Kidney tubule cell (primary cell): ENCODE measurements at places on chromosomes 2 and 18.

- no peak for DNase-seq
These were observed 7.5 kb downstream of the LCLAT1 start for GRCh38 chr2:30454571-30454970.

DNA sequence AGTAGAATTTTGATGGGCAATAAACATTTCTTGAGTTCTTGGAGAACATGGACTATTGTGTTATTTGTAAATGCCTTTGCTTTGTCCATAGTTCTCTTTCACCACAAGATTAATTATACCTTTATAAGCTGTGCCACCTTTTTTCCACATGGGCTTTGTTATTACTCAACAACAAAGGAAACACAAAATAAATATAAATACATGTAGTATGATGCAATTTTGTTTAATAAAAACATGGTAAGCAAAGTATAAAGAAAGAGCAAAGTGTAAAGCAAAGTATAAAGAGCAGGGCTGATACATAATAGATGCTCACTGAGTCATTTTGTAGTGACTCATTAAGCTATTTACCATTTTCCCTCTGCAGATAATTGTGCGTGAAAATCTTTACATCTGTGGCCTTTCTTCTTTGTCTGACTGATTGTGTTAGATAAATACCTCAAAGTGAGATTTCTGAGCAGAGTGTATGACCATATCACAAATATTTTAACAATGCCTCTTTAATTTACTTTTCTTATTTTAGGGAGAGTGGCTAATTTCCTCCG lies 80.9 kb downstream of the CERS6 start:
- peak; percentile 11 for DNase-seq

DNA sequence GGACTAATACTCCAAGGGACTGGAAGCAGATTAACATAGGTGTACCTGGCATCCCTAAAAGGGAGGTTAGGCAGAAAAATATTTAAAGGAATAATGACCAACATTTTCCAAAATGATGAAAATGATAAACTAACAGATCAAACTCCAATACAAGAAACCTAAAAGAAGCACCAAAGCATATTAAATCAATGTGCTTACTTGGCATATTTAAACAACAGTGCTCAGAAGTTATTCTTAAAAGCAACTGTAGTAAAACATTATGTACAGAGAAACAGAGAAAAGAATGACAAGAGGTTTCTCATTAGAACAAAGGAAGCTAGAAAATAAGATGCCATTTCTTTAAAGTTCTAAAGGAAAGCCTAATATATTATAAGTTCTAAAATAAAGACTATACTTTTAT lies 947.3 kb upstream of the TMEFF2 start:
- no peak for DNase-seq

- DNase-seq: peak; percentile 75
These were observed 22.0 kb downstream of the MARCHF4 start for GRCh38 chr2:216350214-216350791.

DNA sequence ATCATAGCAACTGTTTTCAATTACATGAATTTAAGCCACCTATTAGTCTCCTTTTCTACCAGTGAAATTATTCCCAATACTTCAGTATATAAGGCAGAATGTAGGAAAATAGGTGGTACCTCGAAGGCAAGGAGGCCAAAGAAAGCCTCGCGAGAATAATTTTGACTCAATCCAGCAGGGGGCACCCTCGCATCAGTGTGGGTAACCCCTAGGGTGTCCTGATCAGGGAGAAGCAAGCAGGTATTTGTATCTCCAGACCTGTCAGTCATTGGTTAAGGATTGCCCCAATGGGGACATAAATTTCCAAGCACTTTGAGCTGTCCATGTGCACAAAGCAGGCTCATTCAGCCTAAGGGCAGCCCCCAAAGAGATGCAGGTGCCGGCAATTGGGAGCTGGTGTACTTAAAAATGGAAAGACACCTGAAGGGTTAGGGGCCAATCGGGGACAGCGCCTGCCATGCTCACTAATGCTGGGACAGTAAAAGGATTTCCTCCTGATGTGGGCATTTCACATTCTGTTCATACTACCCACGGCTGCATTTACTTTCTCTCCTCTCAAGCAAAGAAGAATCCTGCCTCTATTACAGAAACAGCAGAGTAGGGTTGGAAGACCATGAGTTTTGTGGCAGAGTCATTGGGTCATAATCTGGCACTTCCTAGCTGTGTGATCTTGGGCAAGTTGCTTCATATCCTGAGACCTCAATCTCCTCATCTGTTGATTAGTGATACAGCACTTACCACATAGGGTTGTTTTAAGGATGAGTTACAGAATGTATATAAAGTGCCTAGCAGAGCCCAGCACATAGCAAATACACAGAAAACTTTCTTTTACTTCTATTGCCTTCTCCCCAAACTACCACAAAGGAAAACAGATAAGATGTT lies 136.1 kb downstream of the ICOS start:
- peak; percentile 24 for DNase-seq

DNA sequence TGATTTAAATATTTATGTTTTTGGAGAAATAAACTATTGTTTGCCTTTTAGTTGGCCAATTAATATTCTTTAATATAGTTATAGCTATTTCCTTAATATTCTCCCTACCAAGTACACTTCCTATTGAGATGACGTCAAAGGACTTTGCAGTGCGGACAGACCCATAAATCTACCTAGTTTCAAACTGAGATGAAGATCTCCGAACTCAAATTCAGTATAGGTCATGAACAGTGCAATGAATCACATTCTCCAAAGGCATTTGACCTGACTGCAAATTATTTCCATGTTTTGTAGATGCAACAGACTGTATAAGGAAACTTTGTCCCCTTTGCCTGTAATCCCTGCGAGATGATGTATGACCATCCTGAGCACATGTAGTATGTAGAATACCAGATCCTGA lies 342.6 kb upstream of the FIGN start:
- DNase-seq: no peak

DNA sequence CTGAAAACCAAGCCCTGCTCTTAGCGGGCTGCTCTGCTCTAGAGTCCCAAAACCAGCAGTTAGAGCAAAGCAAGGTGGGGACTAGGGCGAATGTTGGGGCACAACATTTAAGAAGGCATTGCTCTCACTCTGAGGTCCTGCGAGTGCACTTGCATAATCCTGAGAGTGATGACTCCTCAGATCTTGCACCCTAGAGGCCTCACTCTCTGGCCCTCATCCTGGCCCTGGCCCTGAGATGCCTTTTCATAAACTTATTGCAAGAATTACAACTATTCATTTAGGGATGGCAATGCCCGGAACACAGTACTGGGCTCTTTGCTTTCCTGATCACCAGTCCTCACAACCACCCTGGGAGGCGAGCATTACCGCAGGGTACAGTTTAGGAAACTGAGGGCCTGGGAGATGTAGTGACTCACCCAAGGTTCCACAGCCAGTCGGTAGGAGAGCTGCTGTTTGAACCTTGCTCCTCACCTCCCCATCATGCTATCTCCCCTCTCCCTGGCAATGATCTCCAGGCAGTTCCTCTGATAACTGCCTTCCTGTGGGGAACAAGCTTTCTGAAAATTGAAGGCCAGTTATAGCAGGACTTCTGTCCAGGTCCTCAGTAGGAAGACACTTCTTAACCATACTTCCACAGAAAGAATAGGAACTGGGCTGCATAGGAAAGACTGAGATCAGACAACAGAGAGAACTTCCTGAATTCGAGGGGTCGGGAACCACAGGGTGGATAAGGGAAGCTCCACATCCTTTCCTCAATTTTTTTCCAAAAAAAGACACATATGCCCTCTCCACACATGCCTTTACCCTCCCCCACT lies 91.3 kb downstream of the TNS1 start:
- no peak for DNase-seq

GRCh38 chr2:241443486-241444223 lies 64.7 kb downstream of the STK25 start:
- peak; percentile 82 for DNase-seq

DNA sequence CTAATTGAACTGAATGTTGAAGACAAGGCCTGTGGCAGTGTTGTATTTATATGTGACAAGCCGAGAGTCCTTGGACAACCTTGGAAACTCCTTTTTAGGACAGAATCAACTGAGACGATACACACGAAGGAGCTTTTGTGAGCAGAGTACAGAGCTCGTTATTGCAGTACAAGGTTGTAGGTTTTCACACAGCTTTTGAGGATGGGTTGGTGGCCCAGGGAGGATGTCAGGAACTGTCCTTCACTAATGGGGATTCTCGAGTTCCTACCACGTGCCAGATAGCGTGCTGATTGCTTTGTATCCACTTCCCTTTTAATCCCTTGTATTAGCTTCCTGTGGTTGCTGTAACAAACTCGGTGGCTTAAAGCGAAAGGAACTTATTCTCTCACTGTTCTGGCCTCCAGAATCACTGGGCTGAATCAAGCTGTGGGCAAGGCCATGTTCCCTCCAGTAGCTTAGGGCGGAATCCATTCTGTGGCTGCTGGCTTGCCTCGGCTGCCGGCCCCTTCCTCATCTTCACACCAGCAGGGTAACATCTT lies 20.2 kb downstream of the INPP4A start:
- peak; percentile 14 for DNase-seq

DNA sequence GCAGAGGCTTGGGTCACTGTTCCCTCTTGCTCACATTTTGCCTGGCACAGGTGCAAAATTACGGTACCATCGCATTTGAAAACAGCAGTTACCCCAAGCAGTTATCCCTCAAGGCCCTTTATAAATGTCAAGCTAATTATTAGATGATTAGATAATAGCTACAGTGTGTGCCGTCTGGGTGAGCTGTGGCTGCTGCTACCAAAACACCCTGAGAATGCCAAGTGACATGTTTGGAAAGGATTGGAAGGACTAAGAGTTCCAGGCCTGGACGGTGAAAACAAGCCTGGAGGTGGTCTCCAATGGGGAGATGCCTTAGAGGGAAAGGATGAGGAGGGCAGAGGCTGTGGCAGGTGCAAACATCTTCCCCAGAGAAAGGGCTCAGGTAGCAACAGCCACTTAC lies 120.6 kb downstream of the CAPN13 start:
- DNase-seq: no peak

GRCh38 chr2:203870481-203870880 lies 2.9 kb downstream of the CTLA4 start:
- DNase-seq: no peak

GRCh38 chr2:140770645-140771044 lies 1360.2 kb downstream of the LRP1B start:
- no peak for DNase-seq

DNA sequence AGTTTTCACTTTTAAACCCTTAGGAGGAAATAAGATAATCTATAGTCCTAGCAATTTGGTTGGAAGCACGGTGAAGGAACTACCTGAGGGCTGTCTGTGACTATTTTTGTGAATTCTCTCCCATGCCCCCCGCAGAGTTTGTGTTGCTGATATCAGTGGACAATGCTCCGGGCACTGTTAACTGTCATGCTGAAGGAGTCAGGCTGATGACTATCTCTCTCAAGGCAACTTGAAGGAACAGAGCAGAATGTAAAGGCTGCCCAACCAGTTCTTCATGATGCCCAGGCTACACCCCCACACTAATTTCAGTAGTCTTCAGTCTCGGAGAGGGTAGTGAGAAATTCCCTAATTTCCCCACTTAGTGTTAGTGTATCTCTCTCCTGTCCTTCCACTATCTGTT lies 21.6 kb upstream of the RAB6C start:
- no peak for DNase-seq

GRCh38 chr18:77123320-77124231 lies 9.0 kb downstream of the MBP start:
- no peak for DNase-seq

GRCh38 chr18:30469091-30469490 lies 573.5 kb downstream of the DSC3 start:
- DNase-seq: no peak

GRCh38 chr2:235763816-235764215 lies 270.0 kb downstream of the AGAP1 start:
- no peak for DNase-seq

GRCh38 chr2:156343096-156343939 lies 10.8 kb upstream of the NR4A2 start:
- DNase-seq: no peak

- no peak for DNase-seq
These were observed 1231.6 kb upstream of the GYPC start for GRCh38 chr2:125424266-125424785.

GRCh38 chr2:235005603-235006259 lies 53.9 kb downstream of the SH3BP4 start:
- DNase-seq: peak; percentile 47

DNA sequence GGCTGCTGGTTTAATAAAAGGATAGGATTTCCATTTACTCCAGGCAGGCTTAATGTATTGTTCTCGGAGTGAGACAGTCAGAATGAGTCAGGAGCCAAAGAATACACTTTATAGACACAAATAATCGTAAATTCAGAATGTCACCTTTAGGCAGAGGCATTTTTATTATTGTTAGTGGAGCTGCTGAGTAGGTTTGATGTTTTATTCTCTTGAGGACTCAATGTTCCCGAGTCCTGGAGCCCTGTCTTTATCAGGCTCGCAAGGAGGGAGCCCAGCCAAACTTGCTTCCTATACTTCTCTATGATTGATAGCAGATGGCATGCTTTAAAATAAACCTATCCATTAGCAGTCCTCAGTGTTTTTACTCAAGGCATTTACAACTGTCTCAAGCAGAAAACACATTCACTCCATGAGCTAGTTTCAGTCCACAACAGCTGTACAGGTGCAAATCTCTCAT lies 492.3 kb upstream of the ZEB2 start:
- peak; percentile 9 for DNase-seq

- DNase-seq: peak; percentile 82
These were observed 93.1 kb downstream of the CABLES1 start for GRCh38 chr18:23228102-23229061.

DNA sequence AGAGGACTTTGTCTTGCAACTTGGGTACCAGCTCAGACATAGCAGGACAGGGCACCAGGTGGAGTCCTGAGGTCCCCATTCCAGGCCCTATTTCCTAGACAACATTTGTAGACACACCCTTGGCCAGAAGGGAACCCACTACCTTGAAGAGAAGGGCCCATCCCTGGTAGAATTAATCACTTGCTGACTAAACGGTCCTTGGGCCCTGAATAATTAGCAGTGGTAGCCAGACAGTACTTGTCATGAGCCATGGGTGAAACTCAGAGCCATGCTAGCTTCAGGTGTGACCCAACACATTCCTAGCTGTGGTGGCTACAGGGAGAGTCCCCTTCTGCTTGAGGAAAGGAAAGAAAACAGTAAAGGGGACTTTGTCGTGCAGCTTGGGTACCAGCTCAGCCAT lies 28.5 kb upstream of the ACTR2 start:
- DNase-seq: peak; percentile 35

GRCh38 chr2:11891028-11891427 lies 144.6 kb downstream of the LPIN1 start:
- DNase-seq: no peak

DNA sequence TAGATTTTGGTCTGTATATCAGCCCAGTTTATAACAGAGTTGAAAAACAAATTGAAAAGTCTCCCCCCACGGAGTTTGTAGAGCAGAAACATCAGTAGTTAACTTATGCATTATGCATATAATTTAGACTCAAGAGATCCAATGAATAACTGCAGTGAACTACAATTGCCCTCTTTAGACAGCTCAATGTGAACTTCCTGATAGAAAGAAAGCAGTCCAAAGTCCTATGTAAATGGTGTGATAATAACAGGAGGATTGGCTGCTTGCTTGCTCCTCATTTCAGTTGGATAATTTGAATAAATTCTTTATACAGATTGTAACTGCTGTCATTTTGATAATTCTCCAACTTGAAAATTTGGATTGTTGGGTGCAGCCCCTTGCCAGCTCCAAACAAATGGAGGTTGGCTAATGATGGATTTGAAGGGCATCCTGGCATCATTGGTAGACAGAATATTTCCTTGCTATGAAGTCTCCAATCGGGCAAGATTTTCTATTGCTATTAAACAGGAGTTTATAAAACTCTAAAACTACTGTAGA lies 297.1 kb downstream of the ASXL3 start:
- DNase-seq: no peak

- DNase-seq: no peak
These were observed 81.0 kb downstream of the EDAR start for GRCh38 chr2:108907822-108908712.
